Right atrium auricular region (tissue), 2 donors: ENCODE measurements at places on chromosomes 4 and X. TPM values are rescaled to one million over a fixed set of nuclear protein-coding genes. Genes with fewer than 3 reads are reported as not detected.

GRCh38 chr4:175470131-175470530, 341.9 kb downstream of the GPM6A start:
- no peak for DNase-seq

GRCh38 chrX:37468124-37468739, 103.2 kb upstream of the LANCL3 start:
- DNase-seq, result no peak

Gene STIM2
- 9.2 TPM for total RNA-seq

DNA sequence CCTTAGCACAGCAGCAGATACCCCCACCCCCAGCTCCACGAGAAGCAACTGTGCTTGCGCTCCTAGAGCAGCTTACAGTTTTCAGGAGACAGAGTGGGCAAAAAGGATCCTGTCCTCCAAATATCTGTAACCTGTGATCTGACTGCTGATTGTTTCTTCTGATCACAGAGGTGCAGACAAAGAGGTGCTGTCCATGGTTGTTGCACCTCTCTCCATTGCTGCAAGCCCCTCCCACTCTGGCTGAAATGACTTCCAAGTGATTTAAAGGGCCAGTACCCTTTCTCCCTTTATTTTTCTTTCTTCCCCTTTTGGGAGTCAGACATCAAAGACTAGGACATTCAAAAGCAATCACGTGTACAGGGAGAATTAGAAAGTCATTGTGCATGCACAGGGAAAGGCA, 205.3 kb upstream of the GEMIN8 start:
- no peak for DNase-seq

DNA sequence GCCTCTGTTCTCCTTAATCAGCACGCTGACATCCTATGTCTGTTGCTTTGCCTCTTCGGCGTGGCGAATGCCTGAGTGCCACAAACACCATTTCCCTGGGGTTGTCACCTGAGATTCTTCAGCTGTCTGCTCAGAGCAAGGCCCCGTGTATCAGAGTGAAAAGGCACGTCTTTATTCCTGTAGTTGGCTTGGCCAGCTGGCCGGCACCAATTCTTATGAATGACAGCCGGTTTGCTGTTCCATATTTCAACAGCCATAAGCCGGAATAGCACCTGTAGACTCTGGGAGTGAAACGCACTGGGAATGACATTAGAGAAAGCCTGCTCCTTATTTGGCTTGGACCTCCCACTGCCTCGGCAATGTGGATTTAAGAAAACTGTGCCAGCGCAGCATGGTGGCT, 89.3 kb downstream of the MGST2 start:
- DNase-seq, result no peak

Gene ADAM29
- not detected for total RNA-seq

Gene SLC6A14
- total RNA-seq, result not detected

- no peak for DNase-seq
Measured at GRCh38 chr4:42197341-42197740, 44.9 kb upstream of the BEND4 start.

- DNase-seq, result no peak
Measured at GRCh38 chr4:101122019-101122418, 225.3 kb downstream of the PPP3CA start.

DNA sequence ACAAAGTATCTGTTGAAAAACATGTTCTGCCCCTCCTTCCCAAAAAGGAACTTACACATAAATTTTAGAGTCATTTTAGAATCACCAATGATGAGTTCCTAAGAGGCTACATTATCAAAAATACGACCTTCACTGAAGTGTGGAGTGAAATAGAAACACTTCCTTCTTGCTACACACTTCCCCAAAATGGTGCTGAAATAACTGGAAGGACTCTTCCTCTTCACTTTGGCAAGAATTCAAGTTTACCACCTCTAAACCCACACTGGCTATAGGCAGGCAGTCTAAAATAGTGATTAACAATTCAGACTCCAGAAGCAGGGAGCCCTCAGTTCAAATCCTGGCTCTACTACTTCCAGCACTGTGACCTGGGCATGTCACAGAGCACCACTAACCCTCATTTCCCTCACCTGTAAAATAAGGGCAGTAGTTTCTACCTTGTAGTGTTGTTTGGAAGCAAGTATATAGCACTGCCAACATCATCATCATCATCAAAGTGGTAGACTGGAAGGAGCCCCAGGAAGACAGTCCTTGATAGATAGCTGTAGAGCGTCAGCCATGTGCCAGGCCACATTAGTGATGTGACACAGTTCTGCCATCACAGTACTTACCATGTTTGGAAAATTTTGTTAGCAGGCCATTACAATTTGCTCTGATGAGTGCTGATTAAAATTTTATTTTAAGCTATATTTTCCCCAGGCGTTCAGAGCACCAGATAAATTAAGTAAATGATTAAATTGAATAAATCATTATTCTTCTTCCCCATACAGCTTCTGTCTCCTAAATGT, 103.3 kb downstream of the PARM1 start:
- DNase-seq, result no peak

GRCh38 chr4:179125870-179126269, 1683.6 kb upstream of the AGA start:
- no peak for DNase-seq

GRCh38 chr4:87108142-87108546, 112.3 kb downstream of the KLHL8 start:
- DNase-seq, result no peak

GRCh38 chr4:124593494-124593893, 119.0 kb downstream of the ANKRD50 start:
- DNase-seq, result no peak

Gene SSX3
- not detected for total RNA-seq

Gene LDOC1
- total RNA-seq, result 2.5 TPM

Gene DGKK
- total RNA-seq, result not detected

Gene ZNF827
- 16.9 TPM for total RNA-seq

DNA sequence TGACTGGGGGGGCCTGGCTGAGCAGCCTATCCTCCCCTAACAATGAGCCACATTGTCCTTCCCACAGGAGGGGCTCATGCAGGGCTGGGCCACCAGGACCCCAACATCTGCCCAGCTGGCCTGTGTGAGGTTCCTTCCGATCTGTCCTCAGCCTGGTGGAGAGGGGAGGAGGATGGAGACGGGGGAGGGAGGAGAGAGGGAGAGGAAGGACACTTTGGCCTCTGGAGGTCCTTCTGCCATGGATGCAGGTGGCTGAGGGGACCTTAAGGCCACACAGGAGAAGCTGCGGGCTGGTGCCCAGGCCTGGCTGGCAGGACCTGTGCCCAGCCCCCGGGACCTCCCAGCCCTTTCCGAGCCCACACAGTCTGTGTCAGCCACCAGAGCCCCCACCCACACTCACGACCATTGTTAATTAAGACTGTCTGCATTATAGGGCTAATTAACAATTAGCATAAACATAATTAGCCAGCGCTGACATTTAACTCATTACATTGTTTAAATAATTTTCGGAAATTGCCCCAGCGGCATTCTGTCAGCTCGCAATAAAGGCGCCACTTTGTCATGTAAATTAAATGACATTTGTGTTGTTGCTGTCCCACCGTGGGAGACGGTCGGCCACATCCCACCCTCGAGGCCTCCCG, 53.0 kb upstream of the NKX1-1 start:
- DNase-seq, result no peak

Gene NAP1L2
- total RNA-seq, result 8.1 TPM

GRCh38 chr4:6169239-6169638, 31.1 kb downstream of the JAKMIP1 start:
- no peak for DNase-seq

Gene MGAT4D
- total RNA-seq, result not detected

Gene HTN3
- total RNA-seq, result not detected
